Mucosa of descending colon (tissue), 3 donors: ENCODE measurements at places on chromosomes 6 and 20.

DNA sequence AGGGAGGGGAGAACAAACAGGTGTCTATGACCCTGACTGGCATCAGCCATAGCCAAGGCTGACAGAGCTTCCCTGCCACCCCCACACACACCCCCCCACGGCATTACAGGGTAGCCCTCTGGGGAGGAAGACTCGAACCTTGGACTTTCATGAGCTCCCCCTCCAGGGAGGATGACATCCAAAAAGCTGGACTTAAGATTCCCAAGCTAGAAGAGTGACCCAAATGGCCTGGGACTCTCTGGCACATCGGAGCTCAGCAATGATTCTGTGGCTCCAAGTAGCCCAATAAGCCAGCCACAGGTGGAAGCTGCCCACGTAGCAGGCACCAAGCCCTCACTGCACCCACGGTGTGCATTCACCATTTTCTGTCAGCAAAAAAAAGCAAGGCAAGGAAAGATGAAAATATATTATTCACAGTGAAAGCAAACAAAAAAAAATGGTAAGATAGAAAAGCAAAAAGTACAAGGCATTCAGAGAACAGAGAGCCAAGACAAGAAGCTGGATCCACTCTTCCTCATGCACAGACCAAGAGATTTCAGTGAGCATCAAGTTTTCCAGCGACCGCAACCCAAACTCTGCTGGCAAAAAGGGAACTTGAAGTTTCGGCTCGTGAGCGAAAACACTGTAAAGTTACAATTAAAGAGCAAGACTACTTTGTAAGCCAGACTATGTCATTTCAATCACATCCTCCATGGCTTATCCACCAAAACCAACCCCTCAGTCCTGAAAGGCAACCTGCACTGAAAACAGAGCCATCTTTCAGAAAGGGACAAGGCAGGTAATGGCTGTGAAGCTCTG lies 10.9 kb downstream of the JAG1 start:
- peak; percentile 42 for DNase-seq

- DNase-seq: no peak
Observed at GRCh38 chr20:50221501-50222308, 31.1 kb downstream of the CEBPB start.

GRCh38 chr6:89346433-89346832 lies 6.1 kb downstream of the UBE2J1 start:
- no peak for DNase-seq

GRCh38 chr6:8075704-8076103 lies 11.5 kb upstream of the BLOC1S5 start:
- no peak for DNase-seq

GRCh38 chr6:33704215-33705066 lies 7.1 kb downstream of the UQCC2 start:
- DNase-seq: no peak
